ENCODE measurements at places on chromosomes 12 and 14.
A peak's percentile ranks its signal among the peaks of the same experiment; 100 is the strongest.

DNA sequence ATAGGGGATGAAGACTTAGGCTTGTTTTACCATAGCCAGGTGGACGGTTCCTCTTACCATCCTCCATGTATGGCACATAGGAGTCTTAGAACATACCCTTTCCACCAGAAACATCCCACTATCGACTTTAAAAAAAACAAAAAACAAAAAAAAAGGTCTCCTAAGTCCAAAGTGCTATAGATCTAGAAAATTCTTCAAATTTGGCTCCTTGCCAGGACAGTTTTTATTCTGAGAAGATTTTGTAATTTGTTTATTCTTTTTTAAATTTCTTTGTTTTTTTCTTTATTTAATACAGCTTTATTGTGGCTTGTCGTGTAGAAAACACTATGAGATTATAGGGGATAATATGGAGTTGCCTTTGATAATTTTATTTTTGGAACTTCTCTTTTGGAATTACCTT, 197.7 kb downstream of the NUBPL start:
- H3K4me3 ChIP-seq: no peak overlapping the region
- H3K36me3 ChIP-seq: no peaks in the 10 kb centered on the region
- no peak overlapping the region for H3K27ac ChIP-seq
- no peaks in the 10 kb centered on the region for H3K4me1 ChIP-seq

DNA sequence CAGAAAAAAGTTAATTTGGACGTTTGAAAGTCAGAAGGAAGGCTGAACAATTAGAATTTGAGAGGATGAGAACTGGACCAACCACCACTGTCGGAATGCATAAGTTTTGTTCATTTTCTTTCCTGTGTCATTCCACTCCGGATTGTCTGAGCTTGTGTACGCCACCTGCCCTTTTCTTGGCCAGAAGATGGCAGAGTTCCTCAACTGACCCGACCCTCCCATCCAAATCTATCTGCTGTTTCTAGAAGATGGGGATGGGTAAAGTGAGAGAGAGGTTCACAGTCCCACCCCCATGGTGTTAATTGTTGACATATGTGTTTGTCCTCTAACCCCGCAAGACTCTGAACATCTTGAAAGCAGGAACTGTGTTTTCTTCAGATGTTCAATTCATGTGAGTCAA, 388.0 kb downstream of the VRK1 start:
- no peak overlapping the region for H3K4me3 ChIP-seq
- H3K27me3 ChIP-seq: no peaks in the 10 kb centered on the region
- H3K36me3 ChIP-seq: no peaks in the 10 kb centered on the region

GRCh38 chr12:128606051-128606450, 217.7 kb downstream of the SLC15A4 start:
- no peaks in the 10 kb centered on the region for H3K36me3 ChIP-seq
- H3K27me3 ChIP-seq: no peaks in the 10 kb centered on the region
- no peak overlapping the region for H3K27ac ChIP-seq
- no peak overlapping the region for H3K4me3 ChIP-seq
- H3K4me1 ChIP-seq: no peaks in the 10 kb centered on the region
- DNase-seq: no peak

DNA sequence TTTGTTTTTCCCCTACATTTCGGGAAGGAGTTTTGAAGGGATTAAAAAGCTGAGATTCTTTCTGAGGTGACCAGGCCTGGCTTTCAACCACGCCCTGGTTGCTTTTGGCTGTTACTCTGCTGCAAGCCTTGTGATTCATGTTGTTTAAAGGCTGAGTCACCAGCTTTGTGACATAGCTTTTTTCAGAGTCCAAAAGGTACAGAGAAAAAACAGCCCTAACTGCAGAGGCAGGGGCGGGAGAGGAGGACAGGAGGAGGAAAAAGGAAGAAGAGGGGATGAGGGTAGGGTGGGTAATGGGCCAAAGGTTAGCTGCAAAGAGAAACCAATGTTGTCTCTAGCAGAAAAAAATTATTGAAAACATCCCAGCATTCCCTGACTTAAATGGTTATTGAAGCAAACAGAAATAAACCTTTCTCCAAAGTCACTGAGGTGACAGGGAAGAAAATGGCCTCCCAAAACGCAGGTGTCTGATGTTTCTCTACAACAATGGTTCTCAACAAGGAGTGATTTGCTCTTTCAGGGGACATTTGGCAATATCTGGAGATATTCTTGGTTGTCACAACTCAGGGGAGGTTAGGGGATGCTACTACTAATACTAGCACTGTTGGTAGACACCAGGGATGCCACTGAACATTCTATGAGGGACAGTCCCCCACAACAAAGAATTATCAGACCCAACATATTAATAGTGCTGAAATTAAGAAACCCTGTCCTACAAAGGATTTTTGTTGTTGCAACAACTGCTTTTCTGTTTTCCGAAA, 2.1 kb upstream of the UBC start:
- H3K27ac ChIP-seq: peak overlapping the region; percentile 83
- H3K27me3 ChIP-seq: no peaks in the 10 kb centered on the region
- H3K4me3 ChIP-seq: peak overlapping the region; percentile 76
- peak; percentile 84 for DNase-seq

DNA sequence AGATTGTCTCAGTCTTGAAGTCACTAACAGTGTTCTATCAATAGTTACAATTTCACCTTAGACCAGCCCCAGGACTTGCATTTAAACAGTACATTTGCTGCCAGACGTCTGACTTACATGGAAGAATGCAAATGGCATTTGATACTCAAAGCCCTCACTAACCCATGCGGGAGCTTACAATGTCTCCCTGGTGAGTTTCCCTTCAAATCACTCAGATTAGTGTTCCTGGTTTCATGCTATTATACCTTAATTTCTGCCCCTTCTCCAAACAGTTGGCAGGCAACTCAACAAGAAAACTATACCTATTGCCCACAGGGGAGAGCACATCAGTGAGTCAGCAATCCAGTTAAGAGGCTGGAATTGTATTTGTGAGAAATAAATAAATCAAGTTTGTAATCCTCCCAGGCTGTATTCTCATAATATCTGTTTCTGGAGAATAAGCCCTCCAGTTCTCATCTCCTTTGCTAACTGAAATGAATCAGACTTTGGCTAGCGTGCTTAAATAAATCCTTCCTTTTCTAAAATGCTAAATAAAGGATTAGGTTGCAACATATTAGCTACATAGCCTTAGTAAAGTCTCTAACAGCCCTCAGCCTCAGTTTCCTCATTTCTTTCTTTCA, 23.7 kb downstream of the GSTZ1 start:
- no peaks in the 10 kb centered on the region for H3K27me3 ChIP-seq
- H3K4me1 ChIP-seq: peaks cover 12% of the 10 kb centered on the region
- peaks cover 19% of the 10 kb centered on the region for H3K36me3 ChIP-seq
- H3K27ac ChIP-seq: no peak overlapping the region
- no peak for DNase-seq

GRCh38 chr14:76755610-76756370, 5.5 kb upstream of the VASH1 start:
- no peak overlapping the region for H3K4me3 ChIP-seq
- H3K27me3 ChIP-seq: no peaks in the 10 kb centered on the region
- no peaks in the 10 kb centered on the region for H3K36me3 ChIP-seq
- no peak for DNase-seq

- H3K4me3 ChIP-seq: no peak overlapping the region
- H3K4me1 ChIP-seq: no peaks in the 10 kb centered on the region
- DNase-seq: no peak
Measured at GRCh38 chr12:65477721-65478120, 199.2 kb downstream of the MSRB3 start.

GRCh38 chr14:68934066-68934465, 45.0 kb downstream of the ACTN1 start:
- no peaks in the 10 kb centered on the region for H3K27me3 ChIP-seq
- no peak overlapping the region for H3K4me3 ChIP-seq
- no peaks in the 10 kb centered on the region for H3K36me3 ChIP-seq
- DNase-seq: no peak

GRCh38 chr14:67270145-67270753, 29.0 kb downstream of the PALS1 start:
- DNase-seq: no peak
- H3K27ac ChIP-seq: peak overlapping the region; percentile 65
- H3K4me3 ChIP-seq: peak overlapping the region; percentile 8
- no peaks in the 10 kb centered on the region for H3K27me3 ChIP-seq
- peaks cover 3% of the 10 kb centered on the region for H3K36me3 ChIP-seq
- peaks cover 22% of the 10 kb centered on the region for H3K4me1 ChIP-seq
